HepG2 (cell line): ENCODE measurements at places on chromosomes 5 and 9. TPM values are rescaled to one million over a fixed set of nuclear protein-coding genes. Genes with fewer than 3 reads are reported as not detected.
A peak's percentile ranks its signal among the peaks of the same experiment; 100 is the strongest.

- no peak for DNase-seq
Observed at GRCh38 chr5:147669169-147669869, 113.2 kb downstream of the JAKMIP2 start.

DNA sequence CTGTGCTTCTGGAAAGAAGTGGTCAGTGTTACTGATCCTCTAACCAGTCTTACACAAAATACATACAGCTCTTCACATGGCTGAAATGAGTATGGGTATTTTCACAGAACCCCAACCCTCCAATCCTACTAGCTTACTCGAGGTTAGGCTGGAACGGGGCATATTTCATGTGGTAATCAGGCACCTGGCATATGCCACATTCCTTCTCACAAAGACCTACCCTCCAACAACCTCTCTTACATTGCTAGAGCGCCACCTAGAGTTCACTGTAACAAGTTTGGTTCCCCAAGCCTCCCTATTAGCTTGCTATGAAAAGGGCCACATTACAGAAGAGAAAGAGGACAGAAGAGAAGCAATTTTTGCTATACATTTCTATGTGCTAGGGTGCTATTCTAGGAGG lies 597.3 kb downstream of the PRELID2 start:
- DNase-seq: peak; percentile 50

DNA sequence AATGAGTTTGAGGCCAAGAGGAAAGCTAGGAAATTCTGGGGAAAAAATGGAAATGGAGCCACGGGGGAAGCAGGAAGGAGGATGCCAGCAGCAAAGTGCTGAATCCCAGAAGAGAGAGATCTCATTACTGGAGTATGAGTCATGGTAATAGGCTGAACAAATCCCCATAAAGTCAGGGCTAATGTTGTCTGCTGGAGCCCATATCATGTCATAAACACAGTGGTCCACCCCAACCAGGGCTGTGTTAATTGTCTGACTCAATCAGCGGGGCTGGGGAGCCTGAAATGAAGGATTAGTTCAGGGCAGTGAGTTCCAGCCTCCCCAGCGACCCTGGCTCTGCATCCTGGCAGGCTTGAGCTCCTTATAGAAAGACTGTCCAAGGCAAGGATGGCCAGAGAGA lies 68.8 kb downstream of the TLR4 start:
- DNase-seq: no peak

DNA sequence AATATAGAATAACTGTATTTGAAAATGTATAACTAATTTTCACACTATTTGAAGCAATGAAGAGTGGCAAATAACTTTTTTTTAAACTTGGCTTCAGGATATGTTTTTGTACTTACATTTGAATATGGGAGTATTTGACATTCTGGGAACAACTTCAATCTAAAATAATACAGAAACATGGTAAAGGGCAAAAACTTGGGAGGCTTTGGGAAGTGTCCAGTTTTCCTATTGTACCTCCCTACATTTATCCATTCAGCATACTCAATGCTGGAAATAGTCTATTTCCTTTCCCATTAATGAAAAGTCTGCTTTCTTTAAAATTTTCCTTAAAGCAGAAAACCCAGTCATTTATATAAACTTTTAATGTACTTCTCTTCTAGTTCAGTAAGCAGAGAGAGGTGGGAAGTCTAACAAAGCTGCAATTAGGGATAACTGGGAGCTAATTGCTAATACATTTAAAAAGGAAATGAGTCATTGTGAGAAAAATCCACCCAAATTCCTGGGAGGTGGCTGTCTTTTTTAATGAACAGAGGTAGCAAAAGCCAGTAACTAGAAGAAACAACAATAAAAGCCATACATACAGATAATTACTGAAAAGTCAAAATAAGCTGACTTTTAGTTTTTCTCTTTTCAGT lies 128.8 kb downstream of the FBN2 start:
- DNase-seq: no peak

DNA sequence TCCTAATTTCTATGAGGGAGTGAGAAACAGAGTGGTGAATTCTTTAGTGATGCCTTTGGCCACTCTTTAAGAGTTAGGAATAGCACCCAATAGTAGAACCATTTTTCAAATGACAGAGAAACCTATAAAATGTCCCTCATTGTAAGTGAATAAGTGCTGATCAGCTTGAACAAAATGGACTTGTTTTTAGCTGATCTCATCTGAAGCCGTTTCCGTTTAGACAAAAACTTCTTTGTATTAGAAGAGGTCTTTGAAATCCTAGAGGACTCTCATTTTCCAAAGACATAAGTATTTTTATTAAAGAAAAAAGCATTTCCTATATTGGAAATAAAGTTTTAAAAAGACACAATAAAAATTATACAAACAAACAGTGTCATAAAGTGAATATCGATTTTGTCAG lies 273.9 kb downstream of the ARHGEF28 start:
- DNase-seq: no peak

DNA sequence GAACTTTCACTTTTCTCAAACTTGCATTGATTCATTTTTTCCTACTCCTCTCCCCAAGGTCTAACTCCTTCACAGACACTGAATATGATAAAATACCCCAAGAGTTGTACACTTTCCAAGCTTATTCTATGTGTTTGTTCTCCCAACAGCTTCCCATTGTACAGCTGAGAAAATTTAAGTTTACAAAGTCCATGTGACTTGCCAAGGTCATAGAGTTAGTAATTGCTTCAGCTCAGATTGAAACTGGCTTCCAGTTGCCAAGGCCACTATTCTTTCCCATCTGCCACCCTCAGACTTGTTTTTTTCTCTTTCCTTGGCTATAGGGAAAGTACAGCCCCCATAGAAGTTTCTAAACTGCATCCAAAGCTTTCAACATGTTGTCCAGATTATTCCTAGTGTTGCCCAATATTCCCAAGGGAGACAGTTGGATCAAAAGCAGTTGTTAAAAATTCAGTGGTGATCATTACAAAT lies 34.8 kb downstream of the TNFSF8 start:
- no peak for DNase-seq

DNA sequence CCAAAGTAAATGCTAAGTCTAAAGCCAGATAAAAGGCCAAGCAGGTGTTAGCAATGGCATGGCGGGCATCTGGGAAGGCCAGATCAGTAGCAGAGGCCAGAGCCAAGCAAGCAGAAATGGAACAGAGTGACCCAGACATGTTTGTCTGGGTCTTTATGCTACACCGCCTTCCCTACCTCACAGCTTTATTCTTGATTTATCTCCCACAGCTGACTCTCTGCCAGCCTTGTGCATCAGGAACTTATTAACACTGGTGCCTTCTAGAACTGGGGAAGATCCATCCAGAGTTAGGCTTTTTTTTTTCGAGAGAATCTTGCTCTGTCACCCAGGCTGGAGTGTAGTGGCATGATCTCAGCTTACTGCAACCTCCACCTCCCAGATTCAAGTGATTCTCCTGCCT lies 112.5 kb upstream of the SLC44A1 start:
- DNase-seq: no peak

DNA sequence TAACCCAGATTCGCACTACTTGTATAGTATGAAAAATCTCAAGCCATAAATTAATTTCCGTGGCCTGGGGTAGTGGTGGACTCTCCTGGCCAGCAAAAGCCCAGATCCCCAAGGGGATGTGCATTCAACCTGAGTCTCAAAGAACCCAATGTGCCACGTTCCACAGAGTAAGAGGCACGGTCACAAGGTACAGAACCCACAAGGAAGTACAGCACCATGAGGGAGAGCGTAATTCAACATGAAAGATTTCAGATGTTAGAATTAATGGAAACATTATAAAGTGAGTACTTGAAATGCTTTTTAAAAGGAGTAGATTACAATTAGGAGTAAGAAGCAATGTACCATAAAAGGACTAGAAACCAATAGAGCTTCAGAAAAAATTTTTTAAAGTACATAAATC lies 23.4 kb downstream of the SRD5A1 start:
- DNase-seq: no peak

The PGM5 gene
- polyA plus RNA-seq: 0.01 TPM in 1 of 2 replicates, not detected in the other

The DNAH5 gene
- 0.09 and 0.12 TPM in 2 replicates for polyA plus RNA-seq

The CARTPT gene
- not detected in 2 replicates for polyA plus RNA-seq
